ENCODE measurements at places on chromosomes 1 and 21. TPM values are rescaled to one million over a fixed set of nuclear protein-coding genes. Genes with fewer than 3 reads are reported as not detected.

SPRR3 gene
- not detected for total RNA-seq

IL12RB2 gene
- 0.92 TPM for total RNA-seq

VAMP4 gene
- total RNA-seq = 15.0 TPM

TNFRSF8 gene
- total RNA-seq = not detected

TENT5C gene
- 32.1 TPM for total RNA-seq

DCDC2B gene
- not detected for total RNA-seq

FMN2 gene
- 3.5 TPM for total RNA-seq

LCE1C gene
- not detected for total RNA-seq

KANK4 gene
- total RNA-seq = 1.7 TPM

UAP1 gene
- 123 TPM for total RNA-seq

FALEC gene
- not detected for total RNA-seq

MRTO4 gene
- total RNA-seq = 18.2 TPM

TMEM54 gene
- total RNA-seq = 426 TPM

PLXNA2 gene
- 70.6 TPM for total RNA-seq

TIAM1 gene
- 11.6 TPM for total RNA-seq

KCNE2 gene
- 1.0 TPM for total RNA-seq

RNF187 gene
- 67.7 TPM for total RNA-seq

KIF26B gene
- total RNA-seq = 0.14 TPM

ANKRD34A gene
- 0.63 TPM for total RNA-seq

KRTAP13-2 gene
- 2.9 TPM for total RNA-seq

HTR1D gene
- total RNA-seq = 0.47 TPM

C1QTNF12 gene
- 36.5 TPM for total RNA-seq

S100A4 gene
- total RNA-seq = 176 TPM

DSCAM gene
- total RNA-seq = 0.35 TPM

ERICH3 gene
- 0.06 TPM for total RNA-seq
